ENCODE measurements at places on chromosomes 6 and 20.
A peak's percentile ranks its signal among the peaks of the same experiment; 100 is the strongest.

GRCh38 chr6:157996201-157996712, 14.6 kb downstream of the SYNJ2 start:
- no peak overlapping the region for H3K27ac ChIP-seq
- H3K4me3 ChIP-seq, result no peak overlapping the region
- peaks cover 28% of the 10 kb centered on the region for H3K4me1 ChIP-seq
- H3K27me3 ChIP-seq, result no peaks in the 10 kb centered on the region
- no peak for DNase-seq

DNA sequence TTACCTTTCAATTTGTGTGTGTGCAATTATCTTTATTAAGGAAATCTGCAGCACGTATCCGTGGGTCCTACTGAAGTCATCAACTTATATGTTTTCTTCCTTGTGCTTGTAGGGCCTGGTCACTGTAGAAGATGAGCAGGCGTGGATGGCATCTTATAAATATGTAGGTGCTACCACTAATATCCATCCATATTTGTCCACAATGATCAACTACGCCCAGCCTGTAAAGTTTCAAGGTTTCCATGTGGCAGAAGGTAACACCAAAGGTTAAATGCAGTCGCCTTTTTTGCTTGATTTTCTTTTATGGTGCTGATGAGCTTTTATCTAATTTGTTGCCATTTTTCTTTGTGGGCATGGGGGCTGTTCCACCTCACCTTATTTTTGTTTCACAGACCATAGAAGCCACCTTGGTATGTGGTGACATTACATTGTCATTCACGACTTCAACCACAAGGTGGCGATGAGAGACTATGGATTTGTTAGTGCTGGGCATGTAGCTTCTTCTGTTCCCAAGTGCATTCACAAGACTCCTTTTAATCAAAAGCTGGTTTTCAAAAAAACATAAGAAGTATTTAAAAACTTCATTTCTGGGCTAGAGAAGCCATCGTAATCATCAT, 106.5 kb upstream of the LAMP5 start:
- no peaks in the 10 kb centered on the region for H3K4me1 ChIP-seq
- no peaks in the 10 kb centered on the region for H3K36me3 ChIP-seq
- DNase-seq, result peak; percentile 22
- H3K27me3 ChIP-seq, result no peaks in the 10 kb centered on the region

GRCh38 chr6:75612434-75612833, 10.8 kb downstream of the SENP6 start:
- no peaks in the 10 kb centered on the region for H3K27me3 ChIP-seq
- DNase-seq, result no peak

- H3K4me1 ChIP-seq, result no peaks in the 10 kb centered on the region
- no peak overlapping the region for H3K27ac ChIP-seq
- DNase-seq, result no peak
- no peak overlapping the region for H3K4me3 ChIP-seq
Observed at GRCh38 chr20:58251979-58252591, 23.6 kb upstream of the ANKRD60 start.

DNA sequence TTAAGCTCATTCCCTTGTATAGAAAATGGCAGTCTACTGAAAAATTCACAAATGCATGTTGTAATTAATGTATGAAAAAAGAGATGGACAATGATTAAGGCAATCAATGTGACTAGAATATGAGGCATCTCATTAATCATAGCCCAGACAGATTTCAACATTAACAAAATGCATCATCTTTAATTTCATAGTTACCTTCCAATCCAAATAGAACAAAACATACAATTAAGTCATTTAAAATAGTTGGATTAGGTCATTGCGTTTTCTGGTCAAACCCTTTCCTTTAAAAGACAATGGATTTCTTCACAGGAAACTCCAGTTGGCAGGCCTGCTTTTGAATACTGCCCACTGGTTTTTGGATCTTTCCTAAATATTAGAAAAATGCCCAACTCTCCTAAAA, 203.9 kb downstream of the HAO1 start:
- no peaks in the 10 kb centered on the region for H3K36me3 ChIP-seq
- H3K4me3 ChIP-seq, result no peak overlapping the region

DNA sequence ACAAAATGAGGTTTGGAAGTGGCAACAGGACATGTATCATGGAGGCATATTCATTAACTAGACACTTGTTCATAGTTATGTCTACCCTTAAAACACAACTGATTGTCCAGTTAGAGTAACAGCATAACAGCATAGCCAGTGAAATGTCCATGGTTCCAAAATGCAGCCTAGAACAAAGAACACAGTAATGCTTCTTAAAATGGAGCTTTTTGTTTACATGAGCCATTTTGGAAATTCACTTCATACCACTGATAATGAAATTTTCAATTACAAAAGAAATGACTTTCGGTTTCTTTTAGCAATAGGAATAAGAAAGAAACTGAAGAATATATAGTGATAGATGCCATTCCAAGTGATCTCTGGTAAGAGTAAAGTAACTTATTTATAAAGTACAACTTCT, 111.1 kb upstream of the DST start:
- H3K36me3 ChIP-seq, result no peaks in the 10 kb centered on the region
- H3K4me1 ChIP-seq, result no peaks in the 10 kb centered on the region
- no peak for DNase-seq
- H3K27ac ChIP-seq, result no peak overlapping the region
- no peaks in the 10 kb centered on the region for H3K27me3 ChIP-seq
- H3K4me3 ChIP-seq, result no peak overlapping the region

- no peak for DNase-seq
- no peak overlapping the region for H3K27ac ChIP-seq
- no peaks in the 10 kb centered on the region for H3K36me3 ChIP-seq
- H3K4me3 ChIP-seq, result no peak overlapping the region
Observed at GRCh38 chr6:23591761-23592160, 534.3 kb upstream of the NRSN1 start.

GRCh38 chr6:154721460-154721859, 11.8 kb upstream of the SCAF8 start:
- no peaks in the 10 kb centered on the region for H3K36me3 ChIP-seq
- no peak overlapping the region for H3K4me3 ChIP-seq
- no peak overlapping the region for H3K27ac ChIP-seq
- H3K27me3 ChIP-seq, result no peaks in the 10 kb centered on the region
- H3K4me1 ChIP-seq, result no peaks in the 10 kb centered on the region

DNA sequence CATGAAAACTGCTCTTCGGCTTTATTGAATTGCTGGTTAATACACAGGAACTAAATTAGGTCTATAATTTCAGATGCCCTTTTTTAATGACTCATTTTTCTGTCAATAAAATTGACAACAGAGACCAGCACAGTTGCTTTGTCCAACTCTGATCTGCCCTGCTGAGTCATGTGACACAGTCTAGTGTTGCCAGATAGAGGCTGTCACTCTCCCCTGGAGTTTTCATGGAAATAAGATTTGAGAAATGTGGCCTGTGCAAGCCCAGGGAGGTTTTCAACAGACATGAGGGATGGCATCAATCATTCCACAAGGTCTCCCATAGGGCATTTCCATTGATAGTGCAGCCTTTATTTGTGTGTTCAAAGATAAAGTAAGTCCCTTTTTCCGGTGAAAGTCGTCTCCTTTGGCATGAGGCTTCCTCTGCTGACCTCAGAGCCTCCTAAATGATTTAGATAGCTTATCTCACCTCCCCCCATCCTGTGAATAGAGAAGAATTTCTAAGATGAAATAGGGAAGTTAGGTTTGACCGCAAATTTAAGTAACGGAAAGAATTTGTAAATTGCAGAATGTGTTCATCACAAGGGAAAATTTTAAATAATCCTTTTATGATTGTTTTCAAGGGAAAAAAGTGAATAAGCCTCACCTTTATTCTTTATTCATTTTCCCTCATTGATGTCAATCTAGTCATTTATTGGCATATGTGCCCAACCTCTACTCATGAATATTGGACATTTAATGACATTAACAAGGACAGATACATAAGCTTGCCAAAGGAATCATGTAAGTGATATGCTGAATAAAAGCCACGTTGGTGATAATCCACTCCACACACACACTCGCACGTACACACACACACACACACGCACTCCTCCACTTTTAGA, 277.7 kb downstream of the ADGB start:
- no peaks in the 10 kb centered on the region for H3K36me3 ChIP-seq
- DNase-seq, result no peak
- no peak overlapping the region for H3K4me3 ChIP-seq
- H3K4me1 ChIP-seq, result no peaks in the 10 kb centered on the region

- H3K4me1 ChIP-seq, result no peaks in the 10 kb centered on the region
- no peaks in the 10 kb centered on the region for H3K27me3 ChIP-seq
- no peak overlapping the region for H3K4me3 ChIP-seq
- no peaks in the 10 kb centered on the region for H3K36me3 ChIP-seq
- no peak for DNase-seq
- no peak overlapping the region for H3K27ac ChIP-seq
Observed at GRCh38 chr6:114051031-114051430, 80.1 kb upstream of the HDAC2 start.

- H3K27me3 ChIP-seq, result peaks cover 3% of the 10 kb centered on the region
- no peak overlapping the region for H3K27ac ChIP-seq
- no peaks in the 10 kb centered on the region for H3K36me3 ChIP-seq
- DNase-seq, result no peak
Observed at GRCh38 chr6:71043902-71044301, 87.0 kb upstream of the B3GAT2 start.

- no peaks in the 10 kb centered on the region for H3K4me1 ChIP-seq
- DNase-seq, result no peak
- no peaks in the 10 kb centered on the region for H3K36me3 ChIP-seq
- H3K27ac ChIP-seq, result no peak overlapping the region
- H3K4me3 ChIP-seq, result no peak overlapping the region
Observed at GRCh38 chr20:46838011-46838410, 56.6 kb upstream of the EYA2 start.

- peaks cover under 1% of the 10 kb centered on the region for H3K4me1 ChIP-seq
- H3K36me3 ChIP-seq, result no peaks in the 10 kb centered on the region
- no peaks in the 10 kb centered on the region for H3K27me3 ChIP-seq
- no peak overlapping the region for H3K4me3 ChIP-seq
Observed at GRCh38 chr6:11878735-11879134, 100.1 kb upstream of the ADTRP start.

GRCh38 chr6:157757430-157758403, 65.3 kb upstream of the SNX9 start:
- H3K27me3 ChIP-seq, result no peaks in the 10 kb centered on the region
- H3K4me1 ChIP-seq, result no peaks in the 10 kb centered on the region
- no peak overlapping the region for H3K4me3 ChIP-seq
- no peak overlapping the region for H3K27ac ChIP-seq
- H3K36me3 ChIP-seq, result no peaks in the 10 kb centered on the region

DNA sequence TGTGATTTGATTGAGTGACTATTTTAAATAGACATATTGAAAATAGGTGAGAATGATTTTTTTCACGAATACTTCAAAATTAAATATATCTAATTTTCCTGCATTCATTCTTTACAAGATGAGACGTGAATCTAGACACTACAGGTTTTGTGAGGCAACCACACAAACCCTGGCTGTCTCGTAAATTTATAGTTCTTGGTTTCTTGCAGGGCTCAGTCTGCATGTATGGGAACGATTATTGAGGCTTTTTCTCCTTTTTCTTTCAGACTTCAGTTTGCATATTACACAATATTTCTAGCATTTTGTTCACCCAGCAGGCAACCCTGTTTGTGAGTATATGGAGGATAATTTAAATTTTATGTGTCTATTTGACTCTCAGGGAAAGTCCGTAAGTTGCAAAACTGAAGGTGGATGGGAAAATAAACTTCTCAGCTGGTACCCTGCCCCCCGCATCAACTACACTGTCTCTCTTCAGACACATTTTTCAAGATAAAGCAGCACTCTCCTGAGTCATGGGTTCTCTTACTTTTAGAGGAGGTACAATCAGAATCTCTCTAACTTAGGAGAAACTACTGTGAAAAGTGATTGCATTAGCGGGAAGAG, 1349.3 kb downstream of the GRIK2 start:
- no peaks in the 10 kb centered on the region for H3K27me3 ChIP-seq

DNA sequence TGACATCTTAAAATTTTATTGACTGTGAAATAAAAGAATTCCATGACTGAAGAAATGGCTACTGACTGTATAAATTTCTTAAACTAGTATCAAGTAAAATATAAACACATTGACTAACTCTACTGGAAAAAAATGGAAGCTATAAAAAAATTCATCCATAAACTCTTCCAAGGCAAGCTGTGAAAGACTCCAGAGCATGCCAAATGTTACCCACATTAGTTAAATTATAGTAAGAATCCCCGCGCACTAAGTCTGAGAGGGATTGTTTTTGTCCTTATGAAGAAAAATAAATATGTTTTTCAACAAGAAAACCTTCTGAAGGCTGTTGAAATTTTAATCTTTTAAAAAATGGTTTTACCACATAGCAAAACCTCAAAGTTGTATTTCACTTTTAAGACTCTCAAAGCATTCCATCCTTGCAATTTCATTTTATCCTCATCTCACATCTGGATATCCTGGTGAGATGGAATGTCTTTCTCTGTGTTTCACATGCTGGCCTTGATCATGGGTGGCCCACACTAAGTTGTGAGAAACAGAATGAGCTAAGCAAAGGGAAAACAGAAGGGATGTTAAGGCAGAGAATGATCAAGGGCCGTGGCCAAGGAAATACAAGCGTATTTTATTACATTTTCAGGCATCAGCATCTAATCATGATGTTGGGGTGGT, 732.5 kb downstream of the KIF16B start:
- no peak overlapping the region for H3K4me3 ChIP-seq
- no peaks in the 10 kb centered on the region for H3K4me1 ChIP-seq
- no peak for DNase-seq
- H3K27me3 ChIP-seq, result no peaks in the 10 kb centered on the region
- no peak overlapping the region for H3K27ac ChIP-seq

DNA sequence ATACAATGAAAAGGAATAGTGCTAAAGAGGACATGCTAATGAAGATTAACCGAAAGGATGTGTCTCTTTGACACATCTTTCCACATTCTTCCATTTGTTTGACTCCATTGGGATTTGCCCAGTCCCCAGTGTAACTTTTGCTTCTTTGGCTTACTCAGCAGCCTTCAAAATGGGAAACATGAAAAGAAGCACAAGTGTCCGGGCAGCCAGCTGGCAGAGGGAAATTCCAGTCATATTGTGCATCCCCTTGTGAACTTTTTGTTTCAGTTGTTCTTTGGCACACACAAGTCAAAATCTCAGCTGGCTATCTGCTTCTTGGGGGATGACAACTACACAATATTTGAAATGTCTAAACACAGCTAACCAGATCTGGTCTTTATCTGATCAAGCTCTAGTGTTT, 157.4 kb downstream of the OGFRL1 start:
- H3K36me3 ChIP-seq, result no peaks in the 10 kb centered on the region
- H3K27me3 ChIP-seq, result no peaks in the 10 kb centered on the region
- no peak overlapping the region for H3K27ac ChIP-seq

GRCh38 chr6:101668496-101669030, 275.1 kb downstream of the GRIK2 start:
- H3K27ac ChIP-seq, result no peak overlapping the region
- no peak overlapping the region for H3K4me3 ChIP-seq

GRCh38 chr6:72286911-72287311, 335.0 kb upstream of the KCNQ5 start:
- H3K27ac ChIP-seq, result no peak overlapping the region
- DNase-seq, result no peak
- H3K4me3 ChIP-seq, result no peak overlapping the region

GRCh38 chr20:51536116-51537069, 6.1 kb downstream of the NFATC2 start:
- H3K27me3 ChIP-seq, result no peaks in the 10 kb centered on the region
- H3K4me1 ChIP-seq, result peaks cover 9% of the 10 kb centered on the region
- no peak overlapping the region for H3K4me3 ChIP-seq
- H3K36me3 ChIP-seq, result no peaks in the 10 kb centered on the region
- DNase-seq, result no peak
- no peak overlapping the region for H3K27ac ChIP-seq
